Memory B cell (primary cell): ENCODE measurements at places on chromosomes 1 and 21.

- no peak for DNase-seq
Measured at GRCh38 chr1:28917757-28918118, 3.4 kb downstream of the EPB41 start.

DNA sequence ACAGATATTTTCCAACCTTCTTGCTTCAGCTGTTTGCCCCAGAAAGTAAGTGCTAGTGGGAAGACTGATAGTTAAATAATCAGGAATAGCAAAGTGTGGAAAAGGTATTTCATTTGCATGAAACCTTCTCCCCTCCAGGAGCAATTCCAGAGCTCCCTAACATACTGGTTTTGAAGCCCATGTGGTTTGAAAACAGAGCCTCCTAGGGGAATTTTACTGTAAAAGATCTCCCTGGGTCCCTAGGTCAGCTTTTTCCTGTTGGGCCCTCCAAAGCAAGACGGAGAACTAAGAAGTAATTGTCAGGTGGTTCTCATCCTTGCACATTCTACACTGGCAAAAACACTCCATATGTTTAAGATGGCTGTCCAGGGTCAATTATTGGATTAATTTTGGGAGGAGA is 218.7 kb upstream of the FOXD3 start:
- no peak for DNase-seq

GRCh38 chr21:42436914-42437313 is 33.2 kb downstream of the UBASH3A start:
- no peak for DNase-seq

DNA sequence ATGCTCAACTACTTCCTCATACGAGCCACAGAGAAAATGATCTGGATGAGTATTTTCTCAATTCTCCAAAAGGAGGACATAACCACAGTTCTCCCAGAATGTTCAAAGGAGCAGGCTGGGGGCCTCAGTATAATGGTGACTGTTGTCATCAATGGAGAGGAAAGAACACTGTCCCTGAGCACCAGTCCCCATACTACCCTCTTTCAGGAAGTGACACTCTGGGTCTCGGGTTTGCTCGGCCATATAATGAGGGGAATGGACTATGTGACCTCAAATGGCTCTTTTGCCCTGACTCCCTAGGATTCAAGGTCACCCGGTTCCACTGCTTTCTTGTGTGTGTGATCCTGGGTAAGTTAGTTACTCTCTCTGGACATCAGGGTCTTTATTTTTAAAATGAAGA is 22.8 kb downstream of the SLC9A1 start:
- DNase-seq: no peak

GRCh38 chr21:28871388-28872010 is 121.2 kb downstream of the LTN1 start:
- no peak for DNase-seq

GRCh38 chr1:89001510-89001909 is 9.1 kb upstream of the KYAT3 start:
- DNase-seq: no peak

DNA sequence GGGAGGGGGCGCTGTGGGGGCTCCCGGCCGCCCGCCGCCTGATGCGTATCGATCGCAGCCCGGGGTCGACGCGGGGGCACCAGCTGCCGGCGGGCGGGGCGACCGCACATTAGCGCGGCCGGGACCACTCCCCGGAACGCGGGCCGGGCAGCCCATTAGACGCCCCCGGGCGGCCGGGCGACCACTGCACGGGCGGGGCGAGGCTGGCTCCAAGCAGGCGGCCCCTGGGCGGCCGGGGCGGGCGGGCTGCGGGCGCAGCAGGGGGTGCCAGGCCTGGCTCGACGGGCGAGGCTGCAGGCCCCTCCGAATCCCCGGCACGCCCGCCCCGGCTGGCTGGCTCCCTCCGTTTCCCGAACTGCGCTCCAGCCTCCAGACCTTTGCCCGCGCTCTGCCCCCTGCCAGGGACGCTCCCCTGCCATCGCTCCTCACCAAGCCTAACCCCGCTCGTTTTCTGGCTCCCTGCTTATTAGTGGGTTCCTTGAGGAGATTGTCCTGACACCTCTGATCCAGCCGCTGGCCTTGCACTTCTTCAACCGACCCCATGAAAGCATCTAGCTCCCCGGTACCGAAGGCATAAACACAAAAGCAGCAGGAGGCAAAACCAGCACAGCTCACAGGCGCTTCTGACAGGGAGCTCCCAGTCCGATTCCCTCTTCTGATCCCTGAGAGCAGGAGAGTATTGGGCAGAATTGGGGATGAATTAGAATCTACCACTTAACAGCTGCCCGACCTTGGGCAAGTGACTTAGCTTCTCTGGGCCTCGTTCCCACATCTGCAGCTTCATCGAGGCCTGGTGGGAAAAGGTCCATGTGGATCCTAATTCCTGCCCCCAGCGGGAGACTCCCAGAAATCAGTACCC is 92.6 kb upstream of the CASZ1 start:
- DNase-seq: no peak

DNA sequence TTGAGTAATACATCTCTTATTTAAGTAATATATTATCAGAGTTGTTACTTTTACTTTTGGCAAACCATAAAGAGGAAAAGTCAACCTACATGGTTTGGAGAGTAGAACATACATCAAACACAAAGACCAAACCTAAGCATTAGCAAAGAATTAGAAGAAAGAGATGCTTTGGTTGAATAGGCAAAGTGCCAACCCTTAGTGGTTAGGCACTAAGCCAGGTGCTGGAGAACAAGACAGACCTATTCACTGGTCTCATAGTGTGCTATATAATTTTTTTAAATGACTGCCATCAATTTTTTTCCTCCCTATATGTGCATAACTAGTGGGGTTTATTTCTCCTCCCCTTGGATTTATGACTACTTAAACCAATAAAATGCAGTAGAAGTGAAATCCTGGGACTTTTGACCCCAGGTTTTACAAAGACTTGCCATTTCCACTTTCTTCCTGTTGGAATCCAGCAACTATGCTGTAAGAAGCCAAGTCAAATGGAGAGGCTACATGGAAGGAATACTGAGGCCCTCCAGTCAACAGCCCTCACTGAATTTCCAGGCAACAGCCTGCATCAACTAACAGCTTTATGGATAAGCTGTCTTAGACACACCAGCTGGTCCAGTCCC is 69.8 kb upstream of the HAO2 start:
- DNase-seq: no peak

- DNase-seq: no peak
Measured at GRCh38 chr1:159184201-159184600, 12.8 kb downstream of the CADM3 start.

- no peak for DNase-seq
Measured at GRCh38 chr1:65467536-65467935, 47.1 kb downstream of the LEPR start.

DNA sequence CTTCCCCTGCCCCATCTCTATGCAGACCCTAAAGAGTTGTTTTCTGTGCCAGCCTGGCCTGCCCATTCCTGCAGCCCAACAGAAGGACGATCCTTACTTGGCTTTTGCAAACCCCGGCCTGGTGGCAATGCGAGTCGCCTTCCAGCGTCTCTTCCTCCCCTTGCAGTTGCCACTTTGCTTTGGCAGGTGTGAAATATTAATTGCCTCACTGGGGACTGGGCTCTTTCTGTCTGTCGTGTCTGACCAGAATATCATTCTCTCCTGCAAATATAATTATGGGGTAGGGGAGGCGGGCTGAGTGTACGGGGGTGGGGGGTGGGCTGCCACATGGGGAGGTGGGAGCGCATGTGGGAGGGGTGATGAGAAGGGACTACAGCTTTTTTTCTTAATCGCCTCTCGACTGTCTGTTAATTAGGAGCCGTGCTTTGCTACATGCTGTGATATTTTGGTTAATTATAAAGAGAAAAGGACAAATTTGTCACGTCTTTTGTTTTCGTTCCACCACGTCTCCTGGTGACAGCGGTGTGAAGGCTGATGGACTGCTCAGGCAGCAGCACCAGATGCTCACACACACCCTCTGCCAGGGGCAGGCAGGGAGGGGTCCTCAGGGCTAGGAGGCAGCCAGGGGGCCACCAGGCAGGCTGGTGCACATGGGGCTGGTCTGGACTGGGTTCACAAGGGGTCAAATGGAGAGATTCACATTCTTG is 80.1 kb upstream of the CD34 start:
- DNase-seq: no peak

- DNase-seq: no peak
Measured at GRCh38 chr1:157831968-157832626, 9.5 kb downstream of the CD5L start.

DNA sequence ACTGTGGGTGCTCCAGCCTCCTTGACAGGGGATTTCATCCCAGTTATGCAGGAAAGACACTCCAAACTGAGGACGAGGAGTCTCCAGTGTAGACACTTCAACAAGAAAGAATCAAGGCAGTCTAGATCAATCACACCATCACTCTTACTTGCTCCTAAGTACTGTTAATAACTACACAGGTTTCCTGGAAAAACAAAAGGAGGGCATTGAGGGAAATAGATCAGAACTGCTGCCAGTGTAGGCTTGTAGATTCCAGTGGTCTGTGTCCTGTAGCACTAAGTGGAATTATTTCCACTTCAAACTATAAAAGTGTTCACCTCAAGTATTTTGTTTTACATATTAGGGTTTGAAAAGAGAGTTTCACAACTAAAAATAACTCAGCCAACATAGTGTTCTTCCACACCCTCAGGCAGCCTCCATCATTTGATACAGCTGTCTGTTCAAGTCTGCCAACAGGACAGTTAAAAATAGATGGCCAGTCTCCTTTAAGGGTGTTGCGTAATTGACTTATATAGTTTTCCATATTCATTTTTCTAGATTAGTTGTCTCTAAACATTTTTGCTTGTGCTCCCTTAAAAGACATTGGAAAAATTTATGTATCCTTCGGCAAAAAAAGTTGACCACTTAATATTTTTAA is 32.0 kb upstream of the AGL start:
- DNase-seq: no peak

- DNase-seq: no peak
Measured at GRCh38 chr1:94597701-94598100, 56.1 kb upstream of the F3 start.
